Osteocyte (in vitro differentiated cells): ENCODE measurements at places on chromosomes 11 and 22. TPM values are rescaled to one million over a fixed set of nuclear protein-coding genes. Genes with fewer than 3 reads are reported as not detected.

Gene PGA5
- not detected in 2 replicates for total RNA-seq

Gene HBB
- total RNA-seq, result not detected in 2 replicates

- peak; percentile 34 for DNase-seq
Measured at GRCh38 chr11:116172851-116173250, 599.9 kb downstream of the BUD13 start.

GRCh38 chr22:30425616-30426387, at the start of gene MTFP1:
Gene MTFP1 (plus strand): TSS chr22:30425768. CDS start chr22:30425880, 112 bp downstream.
- DNase-seq, result peak; percentile 88

- no peak for DNase-seq
Measured at GRCh38 chr22:30047364-30047738, 32.9 kb upstream of the HORMAD2 start.
